Activated T-helper 2 cell treated with anti-CD3 and anti-CD28 coated beads, Interferon-gamma antibody, Interleukin-2, Interleukin-4, amounts not matched to agents 10 μg/mL and 5 μg/mL and 100 μg/mL, durations not matched to agents 14 hours and 24 hours and 36 hours (primary cell): ENCODE measurements at places on chromosomes 1 and 21. TPM values are rescaled to one million over a fixed set of nuclear protein-coding genes. Genes with fewer than 3 reads are reported as not detected.

Gene TLR5
- 0.34 and 0.41 TPM in 2 replicates for total RNA-seq

Gene ALG14
- 2.4 and 3.1 TPM in 2 replicates for total RNA-seq

Gene FCRL2
- total RNA-seq = not detected in 2 replicates

Gene TENT5C
- 11.2 and 11.6 TPM in 2 replicates for total RNA-seq

Gene ADAMTS1
- total RNA-seq = 2.4 and 2.9 TPM in 2 replicates

Gene OR10J5
- not detected in 2 replicates for total RNA-seq

Gene NEK2
- total RNA-seq = 21.8 and 24.1 TPM in 2 replicates

Gene RBBP4
- total RNA-seq = 325 TPM in 2 replicates

Gene HSD11B1
- total RNA-seq = 8.2 and 8.6 TPM in 2 replicates

Gene S100A16
- total RNA-seq = not detected in 2 replicates

Gene PTGER3
- total RNA-seq = 0.43 and 0.44 TPM in 2 replicates

Gene SEC16B
- not detected in 2 replicates for total RNA-seq

- H3K4me1 ChIP-seq = no peaks in the 10 kb centered on the region
- no peak overlapping the region for H3K27ac ChIP-seq
- no peaks in the 10 kb centered on the region for H3K36me3 ChIP-seq
- no peak overlapping the region for H3K4me3 ChIP-seq
- no peak for DNase-seq
These were observed 22.9 kb upstream of the CYYR1 start for GRCh38 chr21:26595971-26596370.

GRCh38 chr1:110874324-110875215, 1.6 kb downstream of the CD53 start:
- DNase-seq = peak; percentile 13
- H3K36me3 ChIP-seq = peaks cover 42% of the 10 kb centered on the region
- H3K4me3 ChIP-seq = peak overlapping the region; percentile 98
- H3K27me3 ChIP-seq = no peaks in the 10 kb centered on the region

DNA sequence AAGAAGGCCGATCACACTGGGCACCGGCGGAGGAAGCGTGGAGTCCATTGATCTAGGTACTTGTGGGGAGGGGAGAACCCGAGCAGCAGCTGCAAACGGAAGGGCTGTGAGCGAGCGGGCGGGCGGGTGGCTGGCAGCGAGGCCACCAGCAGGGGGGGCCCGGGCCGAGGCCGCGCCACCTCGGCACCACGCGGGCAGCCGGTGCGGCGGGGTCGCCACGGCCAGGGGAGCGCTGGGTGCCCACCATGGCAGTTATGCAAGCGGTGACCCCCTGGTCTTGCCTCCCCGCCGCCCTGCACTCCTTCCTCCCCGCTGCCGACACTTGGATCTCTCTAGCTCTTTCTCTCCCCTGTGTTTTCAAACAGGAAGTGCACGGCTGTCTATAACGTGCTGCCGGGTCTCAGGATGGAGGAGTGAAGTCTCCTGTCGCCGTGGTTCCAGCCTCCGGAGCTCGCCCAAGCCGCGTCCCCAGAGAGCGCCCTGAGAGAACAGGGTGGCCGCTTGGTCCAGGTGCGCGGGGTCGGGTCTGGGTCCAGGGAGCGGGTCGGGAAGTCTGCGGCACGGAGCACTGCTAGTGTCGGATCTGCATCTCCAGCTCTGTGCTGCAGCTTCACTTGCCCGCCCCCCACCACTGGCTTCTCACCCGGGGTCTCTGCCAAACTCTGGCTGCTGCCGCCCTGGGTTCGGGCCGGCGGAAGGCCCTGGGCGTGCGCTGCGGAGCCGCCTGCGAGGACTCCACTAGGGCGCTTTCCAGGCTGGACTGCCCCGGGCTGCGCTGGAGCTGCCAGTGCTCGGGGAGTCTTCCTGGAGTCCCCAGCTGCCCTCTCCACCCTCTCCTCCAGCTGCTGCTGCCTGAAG, 22.7 kb downstream of the LRRC8D start:
- H3K4me3 ChIP-seq = peak overlapping the region; percentile 93
- H3K36me3 ChIP-seq = peaks cover 42% of the 10 kb centered on the region
- no peaks in the 10 kb centered on the region for H3K27me3 ChIP-seq
- peak overlapping the region; percentile 94 for H3K27ac ChIP-seq
- H3K4me1 ChIP-seq = peaks cover 68% of the 10 kb centered on the region
- DNase-seq = peak; percentile 74

- H3K27me3 ChIP-seq = no peaks in the 10 kb centered on the region
- H3K36me3 ChIP-seq = no peaks in the 10 kb centered on the region
- DNase-seq = no peak
- no peak overlapping the region for H3K4me3 ChIP-seq
- H3K4me1 ChIP-seq = peaks cover 12% of the 10 kb centered on the region
These were observed 101.2 kb upstream of the IRF2BP2 start for GRCh38 chr1:234710936-234711724.

- H3K36me3 ChIP-seq = no peaks in the 10 kb centered on the region
- no peaks in the 10 kb centered on the region for H3K4me1 ChIP-seq
- no peak overlapping the region for H3K27ac ChIP-seq
- H3K27me3 ChIP-seq = no peaks in the 10 kb centered on the region
- no peak for DNase-seq
These were observed 36.8 kb downstream of the TRIM11 start for GRCh38 chr1:228369608-228370438.

- H3K4me3 ChIP-seq = no peak overlapping the region
- no peaks in the 10 kb centered on the region for H3K4me1 ChIP-seq
- H3K27me3 ChIP-seq = peaks cover 18% of the 10 kb centered on the region
- no peaks in the 10 kb centered on the region for H3K36me3 ChIP-seq
These were observed 61.5 kb upstream of the ASB17 start for GRCh38 chr1:75993661-75994060.

DNA sequence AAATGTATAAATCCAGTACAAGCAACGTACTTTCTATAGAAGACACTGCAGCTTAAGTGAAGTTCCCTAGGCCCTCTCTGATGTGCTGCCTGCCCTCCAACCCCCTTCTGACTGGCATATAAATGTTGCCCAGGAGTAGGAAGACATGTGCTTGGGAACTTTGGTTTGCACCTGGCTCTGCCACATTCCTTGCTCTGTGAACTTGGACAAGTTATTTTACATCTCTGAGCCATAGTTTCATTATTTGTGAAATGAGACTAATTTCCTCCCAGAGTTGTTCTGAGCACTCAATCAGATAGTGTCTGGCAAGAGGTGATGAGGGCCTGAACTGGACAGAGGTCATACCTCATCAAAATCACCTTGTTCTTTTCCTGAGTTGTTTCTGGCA, 3.5 kb upstream of the PHC2 start:
- H3K27ac ChIP-seq = no peak overlapping the region
- H3K4me1 ChIP-seq = peaks cover 3% of the 10 kb centered on the region

- H3K27me3 ChIP-seq = peaks cover 2% of the 10 kb centered on the region
- H3K4me3 ChIP-seq = no peak overlapping the region
- H3K36me3 ChIP-seq = no peaks in the 10 kb centered on the region
- no peak for DNase-seq
- peaks cover 3% of the 10 kb centered on the region for H3K4me1 ChIP-seq
These were observed 6.6 kb upstream of the MED18 start for GRCh38 chr1:28322194-28322593.

DNA sequence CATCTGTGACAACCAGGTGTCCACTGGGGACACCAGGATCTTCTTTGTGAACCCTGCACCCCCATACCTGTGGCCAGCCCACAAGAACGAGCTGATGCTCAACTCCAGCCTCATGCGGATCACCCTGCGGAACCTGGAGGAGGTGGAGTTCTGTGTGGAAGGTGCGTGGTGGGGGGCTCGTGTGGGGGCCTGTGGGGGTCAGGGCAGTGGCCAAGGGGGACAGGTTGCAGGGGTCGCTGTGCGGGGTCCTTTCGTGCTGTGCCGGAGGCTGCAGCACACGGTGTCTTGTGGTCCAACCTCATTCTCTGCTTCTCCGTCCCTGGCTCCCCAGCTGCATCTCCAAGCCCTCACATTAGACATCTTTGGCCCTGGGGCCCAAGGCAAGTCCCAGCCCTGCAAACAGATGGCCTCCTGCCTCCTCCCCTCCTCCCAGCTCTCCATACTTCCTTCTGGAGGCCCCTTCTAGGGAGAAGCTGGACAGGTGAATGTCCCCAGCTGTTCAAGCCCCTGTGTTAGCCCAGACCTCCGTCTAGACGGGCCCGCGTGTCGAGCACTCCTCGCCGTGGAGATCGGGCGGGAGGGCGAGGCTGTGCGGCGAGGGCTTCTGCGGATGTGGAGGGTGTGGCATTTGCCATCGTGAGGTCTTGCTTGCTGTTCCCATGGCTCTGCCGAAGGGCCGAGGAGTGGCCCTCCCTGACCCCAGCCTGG, 2.5 kb downstream of the AGRN start:
- H3K27me3 ChIP-seq = peaks cover 17% of the 10 kb centered on the region
- no peak for DNase-seq
- no peak overlapping the region for H3K4me3 ChIP-seq
- H3K27ac ChIP-seq = no peak overlapping the region
- no peaks in the 10 kb centered on the region for H3K36me3 ChIP-seq
- peaks cover 1% of the 10 kb centered on the region for H3K4me1 ChIP-seq

- H3K4me1 ChIP-seq = peaks cover 2% of the 10 kb centered on the region
- H3K27me3 ChIP-seq = no peaks in the 10 kb centered on the region
- no peak overlapping the region for H3K27ac ChIP-seq
These were observed 103.8 kb downstream of the PCBP3 start for GRCh38 chr21:45747233-45747766.

DNA sequence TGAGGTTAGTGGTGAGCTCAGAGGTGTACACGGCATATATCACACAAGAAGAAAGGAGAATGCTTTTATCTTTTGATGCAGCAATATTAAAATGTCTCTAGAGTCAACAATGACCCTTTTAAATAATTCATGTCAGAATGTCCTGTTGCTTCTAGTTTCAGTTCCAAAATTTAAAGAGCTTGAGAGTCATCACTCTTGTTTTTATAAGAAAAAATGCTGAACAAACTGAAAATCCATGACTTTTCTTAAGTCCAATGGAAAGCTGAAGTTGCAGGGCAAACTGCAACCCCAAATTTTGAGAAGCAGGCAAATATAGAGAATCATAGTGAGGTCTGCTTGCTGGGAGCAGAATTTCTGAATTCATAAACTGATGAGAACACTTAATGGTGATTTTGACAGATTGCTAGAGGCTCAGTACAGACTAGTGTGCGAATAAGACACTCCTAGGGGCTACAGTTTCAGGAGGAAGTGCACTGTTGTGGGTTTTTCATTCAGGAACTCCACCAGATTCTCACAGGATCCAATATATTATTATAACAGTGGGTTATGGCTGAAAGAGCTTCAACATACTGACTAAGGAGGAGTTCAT, 135.1 kb downstream of the CLIC6 start:
- H3K4me3 ChIP-seq = no peak overlapping the region
- DNase-seq = no peak
- H3K4me1 ChIP-seq = peaks cover 57% of the 10 kb centered on the region
- peak overlapping the region; percentile 52 for H3K27ac ChIP-seq
- H3K36me3 ChIP-seq = peaks cover 92% of the 10 kb centered on the region
- H3K27me3 ChIP-seq = no peaks in the 10 kb centered on the region
